NCI-H526 (cell line): ENCODE measurements at places on chromosomes 12 and 14.

GRCh38 chr12:59626382-59626781, 30.6 kb downstream of the SLC16A7 start:
- no peak for DNase-seq

DNA sequence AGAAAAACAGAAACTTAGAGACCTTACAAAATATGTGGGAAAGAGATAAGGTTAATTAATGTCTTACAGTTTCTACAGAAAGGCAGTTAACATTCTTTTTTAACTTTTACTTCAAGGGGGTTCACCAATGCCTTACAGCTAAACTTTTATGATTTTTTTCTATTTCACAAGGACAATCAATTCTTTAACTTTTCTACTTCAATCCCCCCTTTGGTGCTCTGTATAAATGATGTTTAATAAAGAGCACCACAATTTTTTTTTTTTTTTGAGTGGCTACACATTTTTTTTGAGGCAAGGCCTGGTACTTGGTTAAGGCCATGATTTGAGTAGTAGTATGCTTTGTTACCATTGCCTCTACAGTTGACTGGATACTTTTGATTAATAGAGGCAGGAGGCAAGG, 279.6 kb downstream of the PRKD1 start:
- DNase-seq: peak; percentile 9

GRCh38 chr14:58555647-58556046, 82.1 kb upstream of the DACT1 start:
- DNase-seq: no peak

DNA sequence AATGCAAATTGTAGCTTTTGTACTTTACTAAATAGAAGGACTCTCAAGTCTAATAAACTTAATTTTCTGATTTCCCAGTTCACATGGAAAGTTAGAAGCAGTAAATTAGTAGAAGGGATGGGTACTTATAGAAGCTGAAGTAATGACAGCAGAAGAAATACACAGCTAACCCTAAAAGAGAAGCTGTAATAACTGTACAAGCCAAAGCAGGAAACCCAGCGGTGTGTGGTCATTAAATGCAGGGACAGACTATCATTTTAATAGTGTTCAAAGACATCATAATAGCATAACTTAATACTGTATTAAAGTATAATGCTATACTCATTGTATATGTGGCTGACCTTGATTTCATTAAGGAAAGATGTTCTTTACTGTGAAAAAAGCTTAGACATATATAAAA, 74.9 kb downstream of the PCNX1 start:
- DNase-seq: no peak

DNA sequence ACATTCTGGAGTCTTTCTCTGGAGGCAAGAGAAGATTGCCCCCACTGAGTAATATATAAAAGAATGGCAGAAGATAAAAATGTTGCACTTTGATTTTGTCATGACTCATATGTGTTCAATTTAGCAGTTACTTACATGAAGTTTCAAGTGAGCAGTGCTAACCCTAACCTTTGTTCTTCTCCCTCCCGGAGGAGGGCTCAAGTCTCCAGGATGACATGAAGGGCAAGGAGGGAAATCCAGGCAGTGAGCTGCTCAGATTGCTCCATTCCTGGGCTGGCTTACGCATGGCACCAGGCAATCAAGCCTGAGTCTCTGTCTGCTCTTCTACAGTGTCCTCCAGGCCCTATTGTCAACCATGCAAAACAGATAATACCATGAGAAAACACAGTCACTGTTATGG, 322.3 kb downstream of the DUSP6 start:
- DNase-seq: no peak

DNA sequence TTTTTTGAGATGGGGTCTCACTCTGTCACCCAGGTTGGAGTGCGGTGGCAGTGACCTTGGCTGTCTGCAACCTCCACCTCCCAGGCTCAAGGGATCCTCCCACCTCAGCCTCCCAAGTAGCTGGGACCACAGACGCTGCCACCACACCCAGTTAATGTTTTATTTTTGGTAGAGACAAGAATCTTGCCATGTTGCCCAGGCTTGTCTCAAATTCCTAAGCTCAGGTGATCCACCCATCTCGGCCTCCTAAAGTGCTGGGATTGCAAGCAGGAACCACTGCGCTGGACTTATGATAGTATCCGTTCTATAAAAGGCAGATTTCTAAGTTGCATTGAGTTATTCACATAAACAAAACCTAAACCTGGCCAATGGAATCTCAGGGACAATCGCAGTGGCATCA, 321.1 kb upstream of the PRICKLE1 start:
- no peak for DNase-seq

GRCh38 chr12:81692008-81692407, 67.1 kb downstream of the PPFIA2 start:
- DNase-seq: no peak

DNA sequence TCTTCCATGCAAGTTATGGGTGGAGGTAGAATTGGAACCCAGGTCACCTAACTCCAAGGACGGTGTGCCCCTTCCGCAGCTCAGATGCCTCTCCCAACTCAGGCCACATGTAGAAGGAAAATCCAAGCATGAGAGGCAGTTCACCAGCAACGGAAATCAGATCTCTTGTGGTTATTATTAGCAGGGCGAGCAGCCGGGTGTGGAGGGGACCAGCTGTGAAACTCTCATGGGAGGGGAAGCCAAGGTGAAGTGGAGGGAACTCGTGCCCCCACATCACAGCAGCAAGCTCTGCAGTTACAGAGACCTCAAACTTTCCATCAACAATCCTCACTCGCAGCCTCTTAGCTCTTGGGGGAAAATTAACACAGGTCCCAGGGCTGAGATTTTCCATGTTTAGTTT, 79.7 kb downstream of the KSR2 start:
- no peak for DNase-seq

- no peak for DNase-seq
Measured at GRCh38 chr12:74641694-74642093, 104.1 kb downstream of the ATXN7L3B start.

DNA sequence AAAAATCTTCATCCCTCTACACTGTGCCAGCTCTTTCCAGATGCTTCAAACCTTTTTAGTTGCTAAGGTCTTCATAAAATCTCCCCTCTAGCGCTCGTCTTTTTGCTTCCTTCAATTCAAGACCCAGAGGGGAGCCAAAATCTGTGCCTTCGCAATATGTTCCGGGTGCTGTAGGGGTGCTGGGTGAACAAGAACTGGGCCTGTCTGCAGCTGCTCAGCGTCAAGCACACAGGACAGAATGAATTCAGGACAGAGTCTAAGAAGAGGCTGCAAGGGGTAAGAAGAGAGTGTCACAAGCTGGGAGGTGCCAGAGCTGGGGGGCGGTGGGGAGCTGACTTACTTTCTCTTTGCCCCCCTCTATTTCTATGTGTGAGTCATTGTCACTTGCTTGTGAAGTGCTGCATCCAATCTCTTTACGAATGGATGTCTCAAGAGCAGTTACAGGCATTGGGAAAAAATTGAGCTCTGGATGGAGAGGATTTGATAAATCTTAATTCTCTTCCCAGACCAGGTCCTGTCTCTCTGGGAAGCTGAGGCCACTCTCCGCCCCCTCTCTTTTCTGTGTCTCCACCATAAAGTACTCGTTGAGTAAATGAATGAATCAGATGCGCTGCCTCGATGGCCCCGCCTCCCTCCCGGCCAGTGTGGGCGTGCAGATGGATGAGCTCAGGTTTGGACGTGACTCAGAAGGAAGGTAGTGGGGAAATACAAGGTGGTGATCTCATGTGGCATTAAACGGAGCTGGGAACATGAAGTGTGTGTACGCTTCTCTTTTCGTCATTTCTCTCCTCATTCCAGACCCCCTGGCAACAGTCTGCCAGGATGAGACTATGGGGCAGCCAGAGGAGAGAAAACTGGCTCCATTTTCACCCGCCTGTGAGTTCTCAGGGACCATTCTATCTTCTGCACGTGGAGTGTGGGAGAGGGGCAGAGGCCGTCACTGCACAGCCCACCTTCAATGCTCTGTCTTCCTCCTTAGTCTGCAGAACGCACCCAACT, 91.3 kb downstream of the TSPAN9 start:
- no peak for DNase-seq

GRCh38 chr12:108565976-108566375, 3.6 kb downstream of the ISCU start:
- no peak for DNase-seq

- no peak for DNase-seq
Measured at GRCh38 chr12:123474485-123475245, 16.7 kb downstream of the SNRNP35 start.

DNA sequence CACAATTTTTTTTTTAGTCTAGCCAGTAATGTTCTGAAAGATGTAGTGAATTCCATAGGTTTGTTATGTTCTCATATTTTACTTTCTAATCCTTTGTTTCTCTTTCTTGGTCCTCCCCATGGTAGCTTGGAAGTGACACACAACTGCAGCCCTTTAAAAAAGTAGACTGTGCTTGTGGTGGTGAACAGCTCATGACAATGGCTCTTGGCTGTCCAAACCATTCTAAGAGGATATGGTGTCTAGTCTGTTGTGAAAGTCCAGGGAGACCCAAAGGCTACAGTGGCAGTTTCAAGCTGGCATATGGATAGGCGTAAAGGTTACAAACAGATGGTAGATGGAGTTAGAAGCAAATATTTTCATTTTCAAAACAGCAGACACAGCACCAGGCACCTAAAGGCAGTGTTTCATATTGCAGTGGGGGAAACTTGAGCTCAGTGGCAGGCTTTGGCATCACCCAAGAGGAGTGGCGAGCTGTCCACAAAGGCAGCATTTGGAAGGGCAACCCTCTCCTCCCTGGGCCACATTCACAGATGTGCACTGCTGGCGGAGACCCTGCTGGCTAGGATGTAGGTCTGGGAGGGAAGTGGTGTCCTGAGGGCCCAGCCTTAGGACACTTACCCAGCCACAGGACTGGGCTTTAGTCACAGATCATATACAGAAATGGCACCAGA, 102.1 kb downstream of the DYRK2 start:
- no peak for DNase-seq

DNA sequence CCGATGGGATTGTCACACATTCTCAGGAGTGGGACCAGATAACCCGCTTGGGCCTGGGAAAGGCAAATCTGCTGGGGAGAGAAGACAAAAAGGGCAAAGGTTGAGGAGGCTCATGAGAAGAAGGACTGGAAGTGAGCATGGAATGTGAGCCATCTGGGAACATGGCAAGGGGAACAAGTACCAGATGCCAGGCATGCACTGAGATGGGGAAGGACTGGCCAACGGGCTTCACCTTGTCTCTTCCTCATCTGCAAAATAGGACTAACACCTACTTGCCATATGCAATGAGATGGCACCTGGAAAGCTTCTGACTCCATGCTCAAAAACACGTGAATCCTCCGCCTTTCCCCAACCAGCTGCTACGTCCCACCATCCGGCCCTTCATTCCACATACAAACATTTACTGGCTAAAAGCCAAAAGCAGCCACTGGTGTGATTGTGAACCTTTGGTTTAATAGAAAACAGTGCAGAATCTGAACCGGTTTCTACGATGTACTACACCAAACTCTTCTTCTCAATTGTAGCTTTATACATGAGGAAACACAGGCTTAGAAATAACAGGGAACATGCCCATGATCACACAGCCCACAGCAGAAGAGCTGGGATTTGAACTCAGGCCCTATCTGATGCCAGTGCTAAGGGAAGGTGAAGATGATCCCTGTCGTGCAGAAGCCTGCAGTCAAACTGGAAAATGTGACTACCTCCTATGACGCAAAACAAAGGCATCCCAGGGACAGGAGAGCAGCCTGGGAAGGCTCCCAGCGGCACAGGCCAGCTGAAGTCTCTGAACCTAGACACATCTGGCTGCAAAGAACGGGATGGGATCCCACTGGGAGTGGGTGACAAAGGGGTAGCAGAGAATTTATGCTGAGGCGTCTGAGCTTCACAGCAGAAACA, 112.1 kb downstream of the TTC7B start:
- DNase-seq: no peak

DNA sequence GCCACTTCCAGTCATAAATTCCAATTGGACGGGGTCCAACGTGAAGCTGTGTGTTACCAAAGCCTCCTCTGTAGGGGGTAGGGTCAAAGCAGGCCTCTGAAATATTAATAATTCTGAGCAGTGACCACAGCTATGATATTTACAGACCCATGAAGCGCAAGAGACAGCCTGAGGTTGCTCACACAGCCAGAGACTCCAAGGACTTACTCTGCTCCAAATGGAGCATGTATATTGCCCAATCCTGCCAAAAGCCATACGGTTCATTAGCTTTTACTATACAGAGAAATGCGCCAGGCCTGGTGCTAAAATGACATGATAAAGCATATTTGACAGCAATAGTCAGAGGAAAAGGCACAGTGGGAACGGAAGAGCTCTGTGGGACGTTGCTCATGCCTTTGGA, 151.3 kb downstream of the PAH start:
- no peak for DNase-seq

- DNase-seq: no peak
Measured at GRCh38 chr12:58916921-58917511, 3.3 kb downstream of the LRIG3 start.
